ENCODE measurements at places on chromosomes 7 and 10.

DNA sequence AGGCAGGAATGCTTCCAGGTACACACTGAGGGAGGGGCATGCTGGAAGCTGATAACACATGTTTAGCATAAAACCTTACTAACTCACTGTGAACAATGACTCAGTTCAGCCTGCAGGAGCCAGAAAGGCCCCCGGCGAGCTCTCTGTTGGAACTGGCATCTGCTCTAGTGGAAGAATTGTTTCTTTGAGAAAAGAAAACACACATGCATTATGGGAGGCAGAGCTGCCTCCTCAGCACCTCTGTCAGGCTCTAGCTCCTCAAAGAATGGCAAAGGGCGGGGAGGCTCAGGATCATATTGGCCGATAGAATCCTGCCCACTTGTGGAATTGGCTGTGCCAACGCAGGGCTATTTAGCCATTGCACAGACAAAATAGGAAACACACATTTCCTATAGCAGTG is 338.3 kb downstream of the CXCL12 start:
- no peak for DNase-seq

DNA sequence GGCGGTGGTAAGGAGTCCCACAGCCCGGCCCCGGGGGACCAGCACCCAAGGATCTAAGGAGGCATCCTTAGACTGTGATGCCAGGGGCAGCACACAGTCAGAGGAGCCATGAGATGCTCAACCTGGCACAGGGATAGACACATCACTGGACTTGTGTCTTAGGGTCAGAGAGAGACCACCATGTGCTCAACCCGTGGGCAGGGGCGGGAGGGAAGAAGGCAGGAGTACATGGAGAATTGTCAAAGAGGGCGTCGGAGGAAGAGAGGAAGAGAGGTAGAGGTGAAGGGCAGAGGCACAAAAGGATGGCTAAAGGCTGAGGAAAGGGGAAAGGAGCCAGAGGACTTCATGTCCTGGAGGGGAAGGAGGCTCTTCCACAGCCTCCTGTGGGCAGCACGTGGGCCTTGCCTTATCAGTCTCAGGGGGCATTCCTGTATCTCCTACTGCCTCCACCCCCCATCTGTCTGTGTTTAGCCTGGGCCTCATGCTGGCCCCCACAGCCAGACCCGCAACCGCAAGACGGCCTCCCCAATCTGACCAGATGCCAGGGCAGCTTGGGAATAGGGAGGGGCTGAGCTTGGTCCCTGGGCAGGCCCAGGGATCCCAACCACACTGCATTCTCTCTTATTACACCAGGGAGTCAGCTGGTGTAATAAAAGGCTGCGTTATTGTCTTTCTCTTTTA is 2.2 kb downstream of the ADCY1 start:
- no peak for DNase-seq

- DNase-seq, result no peak
Measured at GRCh38 chr7:116731445-116732335, 59.7 kb downstream of the MET start.

DNA sequence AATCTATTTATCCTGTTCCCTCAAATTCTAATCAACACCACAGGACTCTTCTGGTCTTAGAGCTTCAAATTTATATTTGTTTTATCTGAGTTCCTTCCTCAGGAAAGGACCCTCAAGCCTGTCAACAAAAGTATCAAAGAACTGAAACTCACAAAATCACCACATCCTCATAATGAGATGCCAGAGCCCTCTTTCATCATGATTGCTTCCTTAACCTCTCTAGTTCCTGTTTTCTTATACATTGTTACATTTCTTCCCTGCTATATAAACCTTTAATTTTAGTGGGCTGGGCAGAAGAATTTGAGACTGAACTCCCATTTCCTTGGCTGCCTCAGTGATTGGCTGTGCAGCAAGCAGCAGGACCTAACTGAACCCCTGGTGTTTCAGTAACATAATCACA is 189.7 kb downstream of the ZNF248 start:
- DNase-seq, result no peak

DNA sequence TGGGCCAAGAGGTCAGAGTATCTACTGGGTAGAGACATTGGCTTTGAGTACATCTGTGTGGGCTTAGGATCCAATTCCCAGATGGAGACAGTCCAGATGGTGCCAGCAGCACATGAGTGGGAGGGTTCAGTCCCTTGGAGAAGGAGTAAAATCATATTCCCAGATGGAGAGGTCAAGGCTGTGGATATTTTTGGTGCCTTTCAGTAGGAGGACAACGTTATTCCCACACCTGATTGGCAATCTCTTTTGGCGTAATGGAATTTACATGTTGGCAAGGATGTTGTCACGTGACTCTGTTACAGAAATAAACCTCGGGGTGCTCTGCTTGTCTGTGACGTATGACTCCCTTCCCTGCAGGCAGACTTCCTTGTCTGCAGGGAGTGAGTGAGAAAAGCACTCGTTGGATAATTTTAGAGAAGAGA is 27.6 kb downstream of the NPS start:
- no peak for DNase-seq

DNA sequence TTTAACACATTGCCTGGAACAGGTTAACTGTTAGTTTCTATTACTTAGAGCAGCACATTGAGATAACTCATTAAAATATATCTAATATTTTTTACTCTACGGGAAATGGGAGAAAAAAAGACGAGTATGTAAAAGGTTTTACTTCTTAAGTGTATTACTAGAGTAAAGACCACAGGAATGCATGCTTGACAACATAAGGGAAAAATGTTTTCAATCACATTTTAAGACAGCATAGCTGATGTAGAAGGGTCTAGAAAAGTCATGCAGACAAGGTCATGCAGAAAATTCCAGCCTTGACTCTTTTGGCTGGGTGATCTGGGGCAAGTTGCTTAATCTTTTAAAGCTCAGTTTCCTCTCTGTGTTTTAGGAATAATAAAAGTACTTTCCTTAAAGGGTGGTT is 806.2 kb downstream of the CNTNAP2 start:
- no peak for DNase-seq

GRCh38 chr7:15459018-15459615 is 102.7 kb downstream of the AGMO start:
- DNase-seq, result no peak

- no peak for DNase-seq
Measured at GRCh38 chr10:95458014-95458413, 103.2 kb downstream of the SORBS1 start.

GRCh38 chr10:75265856-75266255 is 30.1 kb upstream of the COMTD1 start:
- DNase-seq, result no peak

- DNase-seq, result no peak
Measured at GRCh38 chr7:27553273-27553672, 109.4 kb downstream of the HIBADH start.

DNA sequence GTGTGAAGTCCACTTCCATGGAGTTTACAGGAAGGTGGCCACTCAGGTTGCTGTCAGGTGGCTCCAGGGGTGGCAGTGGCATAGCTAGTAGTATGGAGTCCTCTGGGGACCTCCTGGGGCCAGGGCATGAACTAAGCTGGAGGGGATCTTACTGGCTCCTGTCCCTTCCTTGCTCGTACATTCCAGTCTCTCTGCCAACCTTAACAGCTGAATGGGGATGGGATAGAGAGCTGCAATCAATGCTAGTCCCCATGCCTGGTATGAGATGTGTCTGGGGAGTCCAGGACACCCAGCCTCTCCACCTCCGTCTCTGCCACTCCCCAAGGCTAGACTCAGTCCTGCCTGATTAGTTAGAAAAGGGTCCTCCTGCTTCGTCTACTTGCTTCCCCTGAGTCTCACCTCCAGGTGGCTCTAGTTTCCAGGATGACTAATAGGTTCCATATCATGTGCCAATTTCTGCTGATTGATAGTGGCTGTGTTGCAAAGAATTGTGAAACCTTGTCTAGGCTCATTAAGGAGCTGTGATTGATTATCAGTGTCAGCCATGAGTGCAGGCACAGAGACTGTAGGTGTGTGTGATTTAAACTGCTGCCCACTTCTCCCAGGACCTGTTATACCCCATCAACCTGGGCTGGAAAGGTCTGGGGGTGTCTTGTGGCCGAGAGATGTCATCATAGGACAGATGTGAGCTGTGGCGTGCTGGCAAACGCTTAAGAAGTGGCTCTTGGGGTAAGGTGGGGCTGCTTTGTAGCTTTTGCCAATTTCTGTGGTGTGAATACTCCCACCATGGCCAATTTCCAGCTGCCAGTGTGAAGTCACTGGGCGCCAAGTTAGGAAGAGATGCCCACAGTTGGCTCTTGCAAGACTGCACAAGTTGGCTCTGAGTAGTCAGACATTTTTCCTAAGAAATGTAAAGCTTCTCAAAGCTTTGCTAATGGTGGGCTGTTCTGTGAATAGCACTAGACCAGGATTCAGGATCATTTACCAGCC is 59.8 kb downstream of the COL13A1 start:
- no peak for DNase-seq

DNA sequence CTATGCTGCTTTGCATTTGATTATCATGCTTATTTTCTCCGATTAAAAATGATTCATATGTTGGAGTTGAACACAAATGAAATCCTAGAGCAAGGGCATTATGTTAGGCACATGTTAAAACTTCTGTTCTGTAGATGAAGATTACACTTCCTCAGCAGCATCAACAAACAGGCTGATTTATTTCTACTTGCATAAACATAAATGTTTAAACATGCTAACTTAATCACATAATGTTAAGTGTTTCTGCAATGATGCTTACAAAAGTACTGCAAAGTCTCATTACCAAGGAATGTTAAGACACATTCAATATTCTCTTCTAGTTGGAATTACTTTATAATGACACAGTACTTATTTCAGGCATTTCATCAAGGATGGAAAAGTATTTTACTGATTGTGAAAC is 770.8 kb downstream of the ANKRD7 start:
- DNase-seq, result no peak

DNA sequence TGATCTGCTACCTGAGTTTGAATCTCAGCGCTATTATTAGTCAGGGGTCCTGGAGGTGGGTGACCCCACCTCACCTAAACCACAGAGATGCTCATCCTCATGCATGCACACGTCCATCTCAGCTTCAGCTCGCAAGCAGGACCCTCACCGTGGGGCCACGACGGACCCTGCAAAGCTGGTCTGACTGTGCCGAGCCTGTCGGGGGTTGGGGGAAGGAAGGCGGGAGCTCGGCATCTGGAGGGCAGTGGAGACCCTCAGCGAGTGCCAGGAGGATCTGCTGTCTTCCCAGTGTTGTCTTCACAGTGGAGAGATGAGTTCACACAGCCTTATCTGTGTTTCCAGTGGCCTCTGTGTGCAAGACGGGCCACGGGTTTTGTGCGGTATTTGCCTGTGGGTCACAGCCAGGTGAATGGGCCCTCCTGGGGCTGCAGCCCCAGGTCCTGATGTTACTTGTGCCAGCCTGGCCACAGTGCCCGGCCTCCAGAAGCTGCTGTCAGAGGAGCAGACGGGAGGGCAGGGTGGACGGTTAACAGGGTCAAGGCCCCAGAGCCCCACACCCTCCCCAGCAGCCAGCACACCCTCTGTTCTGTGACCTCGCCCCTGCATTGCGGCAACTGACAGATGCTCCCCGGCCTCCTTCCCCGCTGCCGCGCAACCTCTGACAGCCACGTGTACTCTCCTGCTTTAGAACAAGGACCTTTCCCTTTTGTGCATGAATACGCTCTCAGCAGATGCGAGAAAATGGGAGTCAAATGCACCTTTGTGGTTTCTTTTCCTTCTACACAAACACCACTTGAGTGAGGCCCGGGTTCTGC is 528.8 kb downstream of the DNAJB6 start:
- DNase-seq, result no peak

DNA sequence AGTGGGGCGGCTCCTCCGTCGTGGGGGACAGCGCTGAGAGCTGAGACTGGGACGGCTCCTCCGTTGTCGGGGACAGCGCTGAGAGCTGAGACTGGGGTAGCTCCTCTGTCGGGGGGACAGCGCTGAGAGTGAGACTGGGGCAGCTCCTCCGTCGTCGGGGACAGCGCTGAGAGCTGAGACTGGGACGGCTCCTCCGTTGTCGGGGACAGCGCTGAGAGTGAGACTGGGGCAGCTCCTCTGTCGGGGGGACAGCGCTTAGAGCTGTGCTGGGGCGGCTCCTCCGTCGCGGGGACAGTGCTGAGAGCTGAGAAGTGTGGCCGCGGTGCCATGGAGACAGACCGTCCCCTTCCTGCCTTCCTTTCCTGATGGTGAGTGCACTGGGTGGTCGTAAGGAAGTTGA is 136.4 kb downstream of the DYNC2I1 start:
- DNase-seq, result no peak

GRCh38 chr10:114743521-114744231 is 77.9 kb upstream of the FHIP2A start:
- DNase-seq, result no peak

DNA sequence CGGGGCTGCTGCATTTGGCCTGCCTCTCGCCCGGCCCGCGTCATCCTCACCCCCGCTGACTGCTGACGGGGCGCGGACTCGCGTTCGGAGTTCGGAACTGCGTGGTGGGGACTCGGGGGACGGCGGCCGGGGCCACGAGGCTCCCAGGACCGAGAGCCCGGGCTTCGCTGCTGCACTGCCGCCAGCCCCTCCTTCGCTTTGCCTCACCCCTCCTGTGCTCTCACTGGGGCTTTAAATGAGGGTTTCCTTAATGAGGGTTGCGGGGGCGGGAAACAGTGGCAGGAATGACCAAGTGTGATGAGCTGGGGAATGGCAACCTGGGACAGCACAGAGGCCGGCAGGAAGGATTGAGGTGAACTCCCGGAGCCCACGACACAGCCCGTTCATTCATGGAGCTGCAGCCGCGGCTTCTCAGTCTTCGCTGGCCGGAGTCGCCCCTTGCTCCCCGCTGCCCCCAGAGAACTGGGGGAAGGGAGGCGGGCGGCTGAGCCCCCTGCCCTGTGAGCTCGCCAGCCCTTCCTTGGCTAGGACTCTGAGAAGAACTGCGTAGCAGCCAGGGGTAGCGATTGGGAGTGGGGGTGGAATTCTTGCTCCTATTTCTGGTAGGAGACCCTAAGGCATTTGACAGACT is 1.5 kb upstream of the LRRC4 start:
- no peak for DNase-seq

- no peak for DNase-seq
Measured at GRCh38 chr7:30159163-30159562, 24.4 kb downstream of the MTURN start.

DNA sequence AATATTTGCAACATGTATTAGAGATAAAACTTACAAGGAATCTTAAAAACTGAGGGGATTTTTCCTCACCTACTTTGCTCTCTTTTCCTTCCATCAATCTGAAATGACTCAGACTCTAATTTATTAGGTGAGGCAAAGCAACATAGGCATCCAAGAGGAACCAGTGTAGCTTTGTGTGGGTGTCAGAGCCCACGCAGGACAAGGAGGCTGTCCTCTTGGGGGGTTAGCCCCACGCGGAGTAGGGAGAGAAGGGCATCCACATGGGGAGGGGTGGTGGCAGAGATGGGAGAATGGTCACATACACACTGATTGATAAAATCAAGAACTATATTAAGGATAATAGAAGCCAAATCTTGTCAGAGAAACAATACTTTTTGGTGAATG is 33.8 kb upstream of the ARMS2 start:
- no peak for DNase-seq

Measured in stimulated activated CD8-positive, alpha-beta memory T cell treated with anti-CD3 and anti-CD28 coated beads, Interleukin-15, amount 100 ng/mL, for 4 hours (primary cell).